Thyroid gland (tissue), 4 donors: ENCODE measurements at places on chromosomes 3 and 15. TPM values are rescaled to one million over a fixed set of nuclear protein-coding genes. Genes with fewer than 3 reads are reported as not detected.
A peak's percentile ranks its signal among the peaks of the same experiment; 100 is the strongest.

DNA sequence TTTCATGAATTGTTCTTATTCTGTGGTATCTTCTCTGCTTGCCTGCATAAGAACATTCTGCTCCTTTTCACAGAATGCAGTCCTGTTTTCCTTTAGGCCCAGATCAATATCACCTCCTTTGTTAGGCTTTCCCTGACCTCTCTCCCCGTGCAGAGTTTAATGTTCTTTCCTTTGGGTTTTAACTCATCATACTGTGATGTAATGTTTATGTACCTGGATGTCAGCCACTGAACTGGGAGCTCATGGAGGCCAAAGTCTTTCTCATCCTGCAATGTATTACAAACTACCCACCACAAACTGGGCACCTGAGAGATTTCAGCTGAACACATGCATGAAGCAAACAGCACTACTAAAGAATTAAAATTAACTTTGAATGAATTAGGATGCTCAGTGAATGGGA, 192.8 kb upstream of the RORA start:
- no peak for DNase-seq

DNA sequence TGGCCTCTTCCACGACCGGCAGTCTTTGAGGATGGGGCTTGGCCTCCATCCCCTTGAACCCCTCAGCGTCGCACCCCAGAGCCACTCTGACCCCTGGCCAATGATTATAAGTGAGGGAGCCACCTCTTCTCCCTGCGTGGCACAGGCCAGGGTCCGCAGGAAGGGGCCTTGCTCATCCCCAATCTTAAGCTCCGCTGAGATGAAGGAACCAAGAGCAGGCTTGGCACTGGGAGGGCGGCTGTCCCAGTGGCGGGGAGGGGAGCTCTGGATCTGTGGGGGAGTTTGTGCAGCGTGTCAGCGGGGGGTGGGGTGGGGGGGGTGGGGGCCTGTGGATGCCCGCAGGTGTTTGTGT, 13.8 kb upstream of the ADPGK start:
- no peak for DNase-seq

DNA sequence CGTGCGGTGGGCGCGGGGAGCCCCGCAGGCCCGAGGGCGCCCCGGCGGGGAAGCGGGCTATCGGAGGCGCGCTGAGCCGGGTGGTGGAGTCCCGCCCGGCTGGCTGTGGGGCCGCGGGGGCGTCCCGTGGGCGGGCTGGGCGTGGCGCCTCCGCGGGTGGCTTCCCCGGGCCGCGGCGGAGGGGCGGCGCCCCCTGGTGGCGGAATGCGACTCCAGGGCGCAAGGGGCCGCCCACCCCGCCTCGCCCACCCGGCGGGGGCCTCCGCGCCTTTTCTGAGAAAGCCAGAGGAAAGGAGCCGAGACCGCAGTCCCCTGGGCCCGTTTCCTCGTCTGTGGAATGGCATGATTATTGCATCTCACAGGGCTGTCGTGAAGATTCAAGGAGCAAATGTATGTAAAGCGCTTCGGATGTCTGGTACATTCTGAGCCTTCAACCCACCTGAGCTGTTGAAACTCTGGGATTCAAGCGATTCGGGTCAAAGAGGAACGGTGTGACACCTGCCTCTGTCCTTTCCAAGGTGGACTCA, 31.9 kb upstream of the RAB6B start:
- DNase-seq = peak; percentile 68

CACNA2D3 gene
- 4.8 TPM for total RNA-seq

- DNase-seq = peak; percentile 82
Observed at GRCh38 chr3:43879166-43879565, 188.4 kb downstream of the ABHD5 start.

- DNase-seq = no peak
Observed at GRCh38 chr15:68755731-68756130, 65.0 kb downstream of the ANP32A start.

- no peak for DNase-seq
Observed at GRCh38 chr3:100614941-100615340, 5.5 kb downstream of the ADGRG7 start.

- DNase-seq = no peak
Observed at GRCh38 chr3:94614192-94614591, 551.3 kb downstream of the NSUN3 start.

DNA sequence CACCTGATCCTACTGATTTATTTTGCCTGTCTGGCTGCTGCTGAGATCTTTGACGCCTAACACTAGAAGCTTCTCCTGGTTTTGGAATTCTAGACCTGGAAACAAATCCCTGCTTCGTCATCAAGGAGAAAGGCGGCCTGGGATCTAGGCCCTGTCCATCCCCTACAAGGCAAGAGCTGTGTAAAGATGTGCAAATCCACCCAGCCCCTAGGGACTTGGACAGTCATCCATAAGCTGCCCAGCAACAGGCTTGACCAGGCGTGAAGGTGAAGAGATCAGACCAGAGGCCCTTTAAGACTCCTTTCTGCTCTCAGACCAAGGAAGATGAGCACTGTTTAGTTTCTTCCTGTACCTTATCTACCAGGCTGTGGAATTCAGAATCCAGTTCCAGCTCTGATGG, 32.2 kb downstream of the SLC41A3 start:
- no peak for DNase-seq

DNA sequence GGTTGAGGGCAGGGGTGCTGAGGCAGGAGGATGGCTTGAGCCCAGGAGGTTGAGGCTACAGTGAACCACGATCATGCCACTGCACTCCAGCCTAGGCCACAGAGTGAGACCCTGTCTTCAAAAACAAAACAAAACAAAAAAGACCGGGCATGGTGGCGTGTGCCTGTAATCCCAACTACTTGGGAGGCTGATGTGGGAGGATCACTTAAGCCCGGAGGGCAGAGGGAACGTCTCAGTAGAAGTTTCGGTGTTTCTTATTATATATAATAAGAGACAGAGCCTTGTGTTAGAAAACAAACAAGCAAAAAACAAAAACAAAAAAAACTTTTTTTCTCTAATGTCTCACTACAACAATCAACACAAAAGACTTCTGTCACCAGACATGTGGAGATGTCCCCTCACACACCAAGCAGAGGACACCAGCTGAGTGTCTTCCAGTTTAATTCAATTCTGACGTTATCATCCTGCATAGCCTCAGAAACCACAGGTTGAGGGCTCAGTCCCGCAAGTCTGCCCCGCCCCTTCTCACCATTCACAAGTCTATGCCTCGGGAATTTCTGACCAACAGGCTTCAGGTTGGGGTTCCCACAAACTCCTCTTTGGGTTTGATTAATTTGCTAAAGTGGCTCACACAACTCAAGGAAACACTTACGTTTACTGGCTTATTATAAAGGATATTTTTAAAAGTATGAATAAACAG, 24.0 kb upstream of the EIF4A2 start:
- DNase-seq = no peak

DNA sequence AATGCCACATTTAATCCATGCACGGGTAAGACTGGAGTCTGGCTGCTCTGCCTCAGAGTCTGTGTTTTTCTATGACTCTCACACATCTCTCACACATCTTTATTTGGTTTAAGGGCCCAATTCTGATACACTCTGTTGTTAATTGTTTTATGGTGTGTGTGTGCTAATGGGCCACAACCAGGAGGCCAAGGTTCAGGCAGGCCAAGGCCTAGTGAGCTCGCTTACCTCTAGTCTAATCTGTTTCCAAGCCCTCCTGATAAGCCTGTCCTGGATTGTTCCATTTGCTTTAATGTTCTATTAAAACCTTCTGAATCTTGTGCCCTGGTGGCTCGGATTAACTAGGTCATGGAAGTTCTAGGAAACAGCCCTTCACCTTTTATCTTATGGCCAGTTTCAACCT, 445.4 kb upstream of the DPH6 start:
- DNase-seq = no peak
